Activated T-cell treated with anti-CD3 and anti-CD28 coated beads, Interleukin-2, amount 50 U/mL, for 72 hours (primary cell): ENCODE measurements at places on chromosomes 1 and 21. TPM values are rescaled to one million over a fixed set of nuclear protein-coding genes. Genes with fewer than 3 reads are reported as not detected.
A peak's percentile ranks its signal among the peaks of the same experiment; 100 is the strongest.

GRCh38 chr1:215819114-215819513 lies 252.0 kb downstream of the KCTD3 start:
- H3K27me3 ChIP-seq = no peaks in the 10 kb centered on the region
- H3K27ac ChIP-seq = no peak overlapping the region
- H3K4me1 ChIP-seq = no peaks in the 10 kb centered on the region
- no peak overlapping the region for H3K4me3 ChIP-seq

DNA sequence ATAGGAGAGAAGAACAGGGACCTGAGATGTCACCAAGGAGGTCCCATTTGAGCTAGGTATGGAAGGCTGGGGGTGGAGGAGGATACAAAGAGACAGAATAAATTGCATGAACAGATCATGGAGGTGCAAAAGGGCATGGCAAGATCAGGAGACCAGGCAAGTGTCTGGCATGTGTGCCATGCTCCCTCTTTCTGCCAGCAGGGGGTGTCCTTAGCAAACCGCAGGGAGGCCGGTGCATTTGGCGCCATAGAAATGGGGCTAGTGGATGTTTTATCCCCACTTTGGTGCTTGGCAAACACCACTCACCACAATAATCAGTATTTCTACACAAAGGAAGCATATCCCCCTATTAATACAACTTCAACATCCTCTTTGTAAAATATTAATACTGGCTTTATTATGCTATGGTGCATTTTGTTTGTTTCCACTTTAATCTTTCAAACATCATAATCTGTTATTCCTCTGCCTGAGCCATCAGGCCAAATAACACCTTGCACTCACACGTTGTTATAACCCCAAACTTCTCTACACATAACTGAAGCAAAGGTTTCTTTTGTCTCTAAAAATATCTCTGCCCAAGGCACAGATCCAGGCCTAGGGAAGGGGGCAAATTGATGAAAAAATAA lies 25.9 kb downstream of the S100A6 start:
- H3K27ac ChIP-seq = peak overlapping the region; percentile 33
- H3K36me3 ChIP-seq = no peaks in the 10 kb centered on the region
- peak; percentile 72 for DNase-seq
- H3K4me3 ChIP-seq = no peak overlapping the region
- H3K27me3 ChIP-seq = no peaks in the 10 kb centered on the region

DNA sequence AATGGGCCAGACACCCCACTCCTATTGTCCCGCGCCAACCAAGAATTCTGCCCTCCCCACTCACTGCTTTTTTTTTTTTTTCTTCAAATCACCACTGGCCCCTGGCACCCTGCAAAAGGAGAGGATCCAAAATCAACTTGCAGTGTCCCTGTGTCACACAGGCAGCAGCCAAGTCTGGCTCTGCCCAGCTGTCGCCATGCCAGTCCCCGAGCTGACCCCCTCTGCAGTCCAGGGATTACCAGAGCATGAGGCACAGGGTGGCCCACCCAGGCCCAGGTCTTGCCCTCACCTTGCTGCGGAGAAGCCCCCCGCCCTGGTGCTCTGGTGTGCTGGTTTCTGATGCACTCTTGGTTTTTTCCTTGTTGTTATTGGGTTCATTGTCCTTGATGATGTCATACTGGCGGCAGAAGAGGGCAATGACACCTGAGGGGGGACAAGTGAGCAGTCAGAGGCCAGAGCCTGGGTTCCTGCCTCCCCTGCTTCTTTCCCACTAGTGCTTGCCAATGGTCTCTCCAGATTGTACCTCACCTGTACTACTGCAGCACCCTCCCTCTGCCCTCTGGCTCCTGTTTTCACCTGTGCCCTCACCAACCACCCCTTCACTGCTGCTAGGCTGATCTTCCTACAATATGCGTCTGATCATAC lies 6.2 kb downstream of the FNDC5 start:
- no peak overlapping the region for H3K4me3 ChIP-seq
- no peaks in the 10 kb centered on the region for H3K36me3 ChIP-seq
- H3K27me3 ChIP-seq = peaks cover 7% of the 10 kb centered on the region
- H3K27ac ChIP-seq = no peak overlapping the region

DNA sequence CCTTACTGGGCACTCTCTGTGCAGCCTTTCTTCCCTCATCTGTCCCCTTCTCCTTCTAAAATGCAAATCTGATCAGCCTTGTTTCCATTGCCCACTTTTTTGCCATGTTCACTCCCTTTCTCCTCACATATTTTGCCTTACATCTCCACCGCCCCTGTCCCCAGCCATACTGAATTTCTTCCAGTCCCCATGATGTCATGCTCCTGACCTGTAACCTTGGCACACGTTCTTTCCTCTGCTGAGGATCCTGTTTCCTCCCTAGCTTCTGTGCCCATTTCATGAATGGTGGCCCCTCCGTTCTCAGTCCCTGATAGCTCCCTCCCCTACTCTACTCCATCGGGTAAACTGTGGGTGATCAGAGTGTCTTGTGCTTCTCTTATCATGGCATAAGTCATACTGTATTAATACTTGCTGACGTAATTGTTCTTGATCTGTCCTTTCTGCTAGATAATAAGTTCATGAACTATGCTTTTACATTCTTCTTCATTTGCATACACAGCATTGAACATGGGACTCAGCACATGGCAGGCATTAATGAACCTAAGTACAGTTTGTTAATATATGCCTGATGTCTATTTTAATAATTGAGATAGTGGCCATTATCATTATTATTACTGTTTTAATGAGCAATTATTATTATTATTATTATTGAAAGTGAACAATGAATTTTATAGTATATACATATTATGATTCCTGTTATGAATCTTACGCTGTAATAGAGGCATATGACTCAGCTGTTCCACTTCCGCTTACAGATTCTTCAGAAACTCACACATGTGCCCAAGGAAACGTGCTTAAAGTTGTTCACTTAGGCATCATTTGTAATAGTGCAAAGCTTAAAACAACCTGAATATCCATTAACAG lies 28.5 kb downstream of the MAP3K21 start:
- DNase-seq = no peak
- H3K36me3 ChIP-seq = no peaks in the 10 kb centered on the region
- H3K27ac ChIP-seq = no peak overlapping the region
- H3K4me3 ChIP-seq = peak overlapping the region; percentile 41

DNA sequence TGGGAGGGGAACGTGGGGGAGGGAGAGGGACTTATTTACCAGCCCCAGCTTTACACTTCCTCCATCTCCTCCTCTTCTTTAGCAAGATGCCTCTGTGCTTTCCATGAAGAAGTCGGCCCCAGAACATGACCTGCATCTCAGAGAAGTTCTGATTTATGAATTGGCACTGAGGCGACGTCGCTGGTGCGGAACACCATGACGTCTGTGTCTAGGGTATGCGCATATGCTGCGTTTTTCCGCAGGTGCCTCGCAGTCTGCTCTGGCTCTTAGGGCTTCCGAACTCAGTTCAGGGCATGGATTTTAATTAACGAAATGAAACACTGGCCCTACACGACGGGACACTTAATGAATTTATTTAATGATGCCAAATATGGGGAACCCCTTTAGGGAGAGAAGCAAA lies 510.3 kb downstream of the SMYD3 start:
- H3K4me3 ChIP-seq = no peak overlapping the region
- H3K36me3 ChIP-seq = no peaks in the 10 kb centered on the region
- no peak for DNase-seq
- H3K27ac ChIP-seq = no peak overlapping the region
- no peaks in the 10 kb centered on the region for H3K4me1 ChIP-seq

DNA sequence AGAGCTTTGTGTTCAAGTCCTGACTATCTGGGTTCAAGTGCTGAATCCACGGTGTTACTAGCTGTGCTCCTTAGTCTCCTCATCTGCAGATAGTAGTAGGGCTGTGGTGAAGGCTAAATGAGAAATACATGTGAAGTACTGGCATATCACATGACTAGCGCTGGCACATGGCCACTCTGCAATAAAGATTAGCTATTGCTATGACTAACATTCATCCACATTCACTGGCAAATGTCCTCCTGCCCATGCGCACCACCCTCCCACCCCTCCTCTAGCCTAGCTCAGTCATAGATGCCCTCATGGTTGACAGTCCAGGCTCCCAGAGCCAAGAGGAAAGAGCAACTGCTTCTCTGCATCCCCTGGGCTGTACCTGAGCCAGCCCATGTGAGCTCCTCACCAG lies 8.5 kb upstream of the COL8A2 start:
- no peak overlapping the region for H3K4me3 ChIP-seq
- H3K36me3 ChIP-seq = peaks cover 5% of the 10 kb centered on the region
- no peaks in the 10 kb centered on the region for H3K27me3 ChIP-seq
- no peak overlapping the region for H3K27ac ChIP-seq
- DNase-seq = no peak

DNA sequence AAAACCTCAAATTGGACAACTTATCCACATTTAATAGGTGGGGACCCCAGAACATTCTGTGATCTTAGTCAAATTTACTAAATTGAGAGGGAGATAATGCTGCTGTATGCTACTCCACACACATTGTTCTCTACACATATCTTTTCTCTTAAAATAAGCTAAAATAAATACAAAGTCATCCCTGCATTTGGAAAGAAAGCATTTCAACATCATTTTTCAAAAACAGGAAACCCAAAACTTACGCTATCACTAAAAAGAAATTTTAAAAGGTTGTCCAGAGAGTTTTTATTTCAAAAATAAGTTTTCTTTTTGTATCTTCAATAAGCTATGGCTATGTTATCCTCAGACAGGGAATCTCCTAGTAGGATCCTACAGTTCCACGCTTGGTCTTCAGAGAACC lies 19.5 kb upstream of the OR6N2 start:
- peaks cover 45% of the 10 kb centered on the region for H3K27me3 ChIP-seq
- no peaks in the 10 kb centered on the region for H3K36me3 ChIP-seq
- H3K4me1 ChIP-seq = peaks cover 11% of the 10 kb centered on the region
- H3K27ac ChIP-seq = no peak overlapping the region
- DNase-seq = no peak

- no peaks in the 10 kb centered on the region for H3K4me1 ChIP-seq
- H3K27ac ChIP-seq = no peak overlapping the region
- no peaks in the 10 kb centered on the region for H3K27me3 ChIP-seq
- no peaks in the 10 kb centered on the region for H3K36me3 ChIP-seq
Observed at GRCh38 chr1:14755518-14756252, 157.2 kb downstream of the KAZN start.

- H3K36me3 ChIP-seq = peaks cover 13% of the 10 kb centered on the region
- no peak for DNase-seq
- peaks cover 96% of the 10 kb centered on the region for H3K4me1 ChIP-seq
- H3K4me3 ChIP-seq = no peak overlapping the region
- H3K27ac ChIP-seq = peak overlapping the region; percentile 52
Observed at GRCh38 chr1:207833381-207833780, 77.5 kb downstream of the CD34 start.

DNA sequence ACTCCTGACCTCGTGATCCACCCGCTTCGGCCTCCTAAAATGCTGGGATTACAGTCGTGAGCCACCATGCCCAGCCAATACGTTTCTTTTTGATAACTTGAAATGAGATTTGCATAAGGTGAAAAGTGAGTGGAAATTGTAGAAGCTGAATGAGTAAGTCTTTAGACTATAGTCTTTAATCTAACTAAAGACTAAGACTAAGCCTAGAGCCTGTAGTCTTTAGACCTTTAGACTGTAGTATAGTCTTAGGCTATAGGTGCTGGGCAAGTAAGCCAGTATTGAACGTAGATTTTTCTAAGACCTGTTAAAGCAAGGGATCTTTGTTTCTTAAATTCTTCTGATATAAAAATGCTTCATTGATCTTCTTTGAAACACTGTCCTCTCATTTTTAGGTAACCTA lies 12.1 kb downstream of the PPP2R5A start:
- peaks cover 75% of the 10 kb centered on the region for H3K4me1 ChIP-seq
- H3K4me3 ChIP-seq = peak overlapping the region; percentile 53
- DNase-seq = no peak

GRCh38 chr1:7478142-7478790 lies 292.8 kb upstream of the VAMP3 start:
- H3K27ac ChIP-seq = no peak overlapping the region
- H3K4me1 ChIP-seq = no peaks in the 10 kb centered on the region
- no peaks in the 10 kb centered on the region for H3K27me3 ChIP-seq
- no peaks in the 10 kb centered on the region for H3K36me3 ChIP-seq

GRCh38 chr1:209134001-209134400 lies 449.5 kb upstream of the CAMK1G start:
- peaks cover 1% of the 10 kb centered on the region for H3K36me3 ChIP-seq
- DNase-seq = no peak

DNA sequence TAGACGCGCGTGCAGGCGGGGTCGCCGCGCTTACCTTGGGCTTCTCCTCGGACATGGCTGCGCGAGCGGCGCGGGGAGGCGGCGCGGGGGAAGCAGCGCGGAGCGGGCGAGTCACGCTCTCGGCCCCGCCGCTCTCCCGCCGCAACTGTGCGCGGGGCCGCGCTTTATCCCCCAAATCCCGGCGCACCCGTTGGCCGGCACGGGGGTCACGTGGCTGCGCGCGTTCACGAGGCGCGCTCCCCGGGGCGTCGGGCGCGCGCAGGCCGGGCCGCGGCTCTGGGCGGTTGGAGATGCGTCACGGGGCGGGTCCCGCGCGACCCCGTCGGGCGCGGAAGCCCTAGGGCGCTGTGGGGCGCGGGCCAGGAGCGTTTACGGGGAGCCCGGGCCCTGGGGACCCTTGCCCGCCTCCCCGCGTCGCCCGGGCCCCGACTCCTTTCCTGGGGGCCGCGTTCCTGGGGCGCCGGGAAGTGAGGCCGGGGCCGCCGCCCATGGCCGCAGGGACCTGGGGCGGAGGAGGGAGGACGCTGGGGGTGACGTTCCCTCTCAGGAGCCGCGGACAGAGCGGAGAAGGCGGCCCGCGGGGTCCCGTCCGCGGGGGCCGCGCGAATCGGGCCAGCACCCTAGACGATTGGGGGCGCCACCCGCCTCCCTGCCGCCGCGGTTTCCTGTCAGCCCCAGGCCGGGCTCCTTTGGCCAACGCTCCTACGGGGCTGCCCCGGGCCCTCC lies at the start of gene SUMO3:
Gene SUMO3 (minus strand): TSS at position 149 of the 726 bp plus-strand sequence. CDS start 94 bp downstream, at position 55.
- H3K4me1 ChIP-seq = peaks cover 17% of the 10 kb centered on the region
- H3K27ac ChIP-seq = no peak within 1 kb of the TSS
- DNase-seq = peak; percentile 85
- H3K27me3 ChIP-seq = peaks cover 10% of the 10 kb centered on the region

GRCh38 chr1:7582460-7582972 lies 188.6 kb upstream of the VAMP3 start:
- H3K27ac ChIP-seq = no peak overlapping the region
- no peak for DNase-seq
- H3K4me1 ChIP-seq = no peaks in the 10 kb centered on the region

- no peak overlapping the region for H3K27ac ChIP-seq
- H3K4me3 ChIP-seq = no peak overlapping the region
- no peaks in the 10 kb centered on the region for H3K4me1 ChIP-seq
- H3K27me3 ChIP-seq = no peaks in the 10 kb centered on the region
- no peak for DNase-seq
- H3K36me3 ChIP-seq = no peaks in the 10 kb centered on the region
Observed at GRCh38 chr1:36971852-36972618, 62.3 kb downstream of the GRIK3 start.

GRCh38 chr1:205325334-205325884 lies 3.9 kb upstream of the NUAK2 start:
- DNase-seq = peak; percentile 62
- H3K27ac ChIP-seq = no peak overlapping the region
- peaks cover 4% of the 10 kb centered on the region for H3K36me3 ChIP-seq
- peaks cover 25% of the 10 kb centered on the region for H3K4me1 ChIP-seq
- no peaks in the 10 kb centered on the region for H3K27me3 ChIP-seq

- H3K27ac ChIP-seq = no peak overlapping the region
- no peaks in the 10 kb centered on the region for H3K4me1 ChIP-seq
- peaks cover 19% of the 10 kb centered on the region for H3K27me3 ChIP-seq
- H3K4me3 ChIP-seq = no peak overlapping the region
- no peaks in the 10 kb centered on the region for H3K36me3 ChIP-seq
Observed at GRCh38 chr1:4407851-4408250, 246.6 kb upstream of the AJAP1 start.

Gene SH2D2A
- total RNA-seq = 246 TPM

Gene WNT3A
- not detected for total RNA-seq

Gene KCNA2
- total RNA-seq = 2.4 TPM

Gene UBE2J2
- 77.8 TPM for total RNA-seq

Gene PPIAL4G
- total RNA-seq = 0.42 TPM

Gene TMEM200B
- 0.46 TPM for total RNA-seq

Gene FOXO6
- 0.21 TPM for total RNA-seq
